IMR-90 (cell line): ENCODE measurements at places on chromosomes 4 and X. TPM values are rescaled to one million over a fixed set of nuclear protein-coding genes. Genes with fewer than 3 reads are reported as not detected.
A peak's percentile ranks its signal among the peaks of the same experiment; 100 is the strongest.

TMPRSS11E gene
- total RNA-seq, result not detected in 2 replicates

COX7B2 gene
- not detected in 2 replicates for total RNA-seq

P2RY4 gene
- total RNA-seq, result not detected in 2 replicates

NSUN7 gene
- not detected in 2 replicates for total RNA-seq

FRG2 gene
- total RNA-seq, result not detected in 2 replicates

MSMO1 gene
- total RNA-seq, result 40.1 and 118 TPM in 2 replicates

GRCh38 chr4:112706840-112707207, 69.9 kb downstream of the LARP7 start:
- no peak for DNase-seq

DNA sequence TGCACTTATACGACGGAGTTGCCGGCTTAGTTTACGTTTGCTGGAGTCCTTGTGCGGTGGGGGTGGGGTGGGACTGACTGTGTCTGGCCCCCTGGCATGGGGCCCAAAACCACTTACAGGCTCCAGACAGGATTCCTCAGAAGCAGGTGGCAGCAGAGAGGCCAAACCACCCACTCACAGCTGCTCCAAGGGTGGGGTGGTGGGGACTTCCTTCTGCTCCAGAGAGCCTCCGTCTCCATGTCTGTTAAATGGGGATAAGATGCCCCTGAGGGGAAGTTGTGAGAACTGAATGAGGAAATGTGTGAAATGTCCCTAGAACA, 36.7 kb downstream of the PSAPL1 start:
- peak; percentile 59 for DNase-seq

GRCh38 chr4:64940698-64941097, 531.4 kb upstream of the TECRL start:
- DNase-seq, result no peak

DNA sequence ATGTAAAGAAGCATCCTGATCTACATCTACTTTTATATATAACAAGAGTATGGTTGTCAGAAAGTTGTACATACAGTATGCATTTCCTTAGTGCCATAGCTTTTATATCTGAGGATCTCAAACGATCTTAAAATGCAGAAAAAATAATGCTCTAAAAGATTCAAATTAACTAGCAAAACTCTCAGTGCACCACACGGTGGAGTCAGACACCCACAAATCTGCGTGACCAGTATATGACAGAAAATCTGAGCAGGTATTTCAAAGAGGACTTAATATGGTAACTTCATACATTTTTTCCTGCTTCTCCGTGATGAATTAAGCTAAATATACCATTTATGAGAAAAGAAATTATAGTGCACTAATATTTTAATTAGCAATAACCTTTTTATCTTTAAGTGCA, 803.0 kb downstream of the DMD start:
- no peak for DNase-seq

DNA sequence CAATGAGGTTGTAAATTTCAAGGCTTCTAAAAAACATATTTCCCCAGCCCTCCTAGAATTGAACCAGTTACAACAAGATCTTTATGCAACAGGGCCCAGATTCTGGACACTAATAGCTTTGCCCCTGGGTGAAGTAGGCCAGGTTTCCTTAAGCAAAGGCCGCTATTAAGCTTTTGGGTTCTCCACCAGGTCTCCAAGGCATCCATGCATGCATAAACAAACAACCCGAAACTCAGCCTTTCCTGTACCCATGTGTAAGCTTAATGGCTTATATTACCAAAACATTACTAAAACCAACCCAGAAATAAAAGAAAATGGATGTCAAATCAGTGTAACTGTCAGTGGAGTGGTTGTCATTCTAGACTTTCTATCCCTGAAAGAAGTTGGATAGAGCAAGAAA, 137.1 kb downstream of the ARHGAP6 start:
- DNase-seq, result no peak

- DNase-seq, result no peak
Observed at GRCh38 chr4:171985129-171985528, 171.9 kb downstream of the GALNTL6 start.

DNA sequence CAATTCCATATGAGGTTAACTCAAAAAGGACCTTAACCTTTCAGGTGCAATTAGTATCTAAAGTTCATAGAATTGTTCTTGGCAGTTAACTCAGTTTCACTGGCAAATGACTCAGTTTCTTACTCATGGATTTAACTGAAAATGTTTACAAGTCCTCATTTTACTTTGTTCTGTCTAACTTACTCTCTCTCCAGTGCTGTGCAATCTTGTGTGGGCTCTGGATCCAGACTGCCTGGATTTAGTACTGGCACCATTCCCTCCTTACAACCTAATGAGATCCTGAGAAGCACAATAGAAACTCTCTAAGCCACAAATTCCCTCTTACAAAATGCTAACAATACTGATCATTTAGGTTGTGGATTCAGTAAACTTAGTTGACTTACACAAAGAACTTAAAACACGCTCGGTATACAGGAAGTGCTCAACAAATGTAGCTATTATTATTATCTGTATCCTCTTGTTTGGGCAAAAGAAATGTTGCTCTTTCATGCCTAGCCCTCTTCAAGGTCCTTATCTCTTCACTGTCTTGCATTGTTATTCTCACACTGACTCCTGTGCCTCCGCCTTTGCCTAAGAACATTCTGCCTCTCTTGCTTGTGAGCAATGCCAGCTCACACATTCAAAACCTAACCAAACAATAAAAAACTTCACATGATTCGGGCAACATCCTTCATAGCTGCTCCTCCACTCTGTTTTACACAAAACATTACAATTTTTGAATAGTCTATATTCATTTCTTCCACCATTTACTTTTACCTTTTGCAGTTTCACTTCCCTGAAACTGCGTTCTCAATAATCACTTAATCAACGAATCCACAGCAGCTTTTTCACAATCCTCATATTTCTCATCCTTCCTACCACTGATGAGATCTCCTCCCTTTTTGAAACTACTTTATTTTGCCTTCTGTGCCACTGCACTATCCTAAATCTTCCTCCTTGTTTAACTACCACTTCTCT, 91.8 kb downstream of the PDE5A start:
- peak; percentile 82 for DNase-seq

DNA sequence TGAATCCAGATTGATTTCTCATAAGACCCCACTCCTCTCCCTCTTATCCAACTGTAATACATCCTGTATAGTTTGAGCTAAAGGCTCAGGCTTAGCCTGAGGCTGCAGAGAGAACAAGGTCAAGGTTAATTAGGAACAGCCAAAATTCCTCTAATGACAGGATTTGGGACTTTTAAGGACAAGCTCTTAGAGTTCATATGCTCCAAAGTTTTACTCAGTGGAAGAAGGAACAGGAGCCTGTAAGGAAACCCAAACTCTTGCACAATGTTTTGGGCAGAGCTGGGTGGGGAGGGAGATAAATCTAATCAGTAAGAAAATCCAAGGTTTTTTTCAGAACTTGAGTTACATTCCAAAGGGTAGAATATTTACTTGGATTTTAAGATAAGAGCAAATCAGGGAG, 238.8 kb downstream of the QDPR start:
- peak; percentile 25 for DNase-seq

DNA sequence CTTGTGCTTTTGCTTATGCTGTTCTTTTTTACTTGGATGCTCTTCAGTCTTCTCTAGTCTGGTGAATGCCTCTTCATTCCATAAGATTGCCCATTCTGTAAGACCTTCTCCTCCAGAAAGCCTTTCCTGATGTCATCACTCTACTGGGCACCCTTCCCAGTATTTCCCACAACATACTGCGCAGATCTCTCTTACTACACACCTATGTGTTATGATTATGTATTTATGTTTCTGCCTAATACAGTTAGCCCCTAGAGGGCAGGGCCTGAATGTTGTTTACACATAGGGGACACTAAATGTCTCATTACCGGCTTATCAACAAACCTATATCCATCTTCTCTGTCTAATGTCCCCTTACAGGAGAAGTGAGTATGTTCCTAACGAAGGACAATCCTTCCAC, 21.1 kb downstream of the AIFM1 start:
- DNase-seq, result peak; percentile 78

DNA sequence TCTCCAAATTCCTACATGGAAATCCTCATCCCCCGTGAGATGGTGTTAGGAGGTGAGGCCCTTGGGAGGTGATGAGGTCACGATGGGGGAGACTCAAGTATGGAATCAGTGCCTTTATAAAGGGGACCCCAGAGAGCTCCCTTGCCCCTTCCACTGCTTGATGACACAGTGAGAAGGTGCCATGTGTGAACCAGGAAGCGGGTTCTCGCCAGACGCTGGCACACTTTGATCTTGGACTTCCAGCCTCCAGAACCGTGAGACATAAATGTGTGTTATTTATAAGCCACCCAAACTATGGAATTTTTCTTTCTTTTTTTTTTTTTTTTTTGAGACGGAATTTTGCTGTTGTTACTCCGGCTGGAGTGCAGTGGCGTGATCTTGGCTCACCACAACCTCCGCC, 237.6 kb downstream of the DHRSX start:
- no peak for DNase-seq

DNA sequence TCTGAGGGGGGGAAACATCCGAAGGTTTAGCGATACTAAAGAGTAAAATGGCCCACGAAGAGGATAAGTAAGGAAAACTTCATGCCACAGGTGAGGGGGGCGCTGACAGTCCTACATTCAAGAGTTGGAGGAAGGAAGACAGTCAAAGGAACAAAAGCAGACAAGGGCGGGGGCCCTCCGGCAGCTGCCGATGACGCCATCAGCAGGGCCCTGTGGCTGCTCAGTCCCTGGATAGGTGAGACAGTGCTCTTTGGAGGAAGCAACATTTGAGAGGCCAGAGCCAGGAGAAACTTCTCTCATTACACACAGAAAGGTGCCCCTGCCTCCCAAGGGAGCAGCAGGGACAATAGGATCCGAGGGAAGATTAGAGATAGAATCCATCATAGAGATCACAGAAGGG, 41.5 kb downstream of the RAB40AL start:
- DNase-seq, result no peak

GRCh38 chr4:148203056-148203898, 238.9 kb downstream of the NR3C2 start:
- no peak for DNase-seq

DNA sequence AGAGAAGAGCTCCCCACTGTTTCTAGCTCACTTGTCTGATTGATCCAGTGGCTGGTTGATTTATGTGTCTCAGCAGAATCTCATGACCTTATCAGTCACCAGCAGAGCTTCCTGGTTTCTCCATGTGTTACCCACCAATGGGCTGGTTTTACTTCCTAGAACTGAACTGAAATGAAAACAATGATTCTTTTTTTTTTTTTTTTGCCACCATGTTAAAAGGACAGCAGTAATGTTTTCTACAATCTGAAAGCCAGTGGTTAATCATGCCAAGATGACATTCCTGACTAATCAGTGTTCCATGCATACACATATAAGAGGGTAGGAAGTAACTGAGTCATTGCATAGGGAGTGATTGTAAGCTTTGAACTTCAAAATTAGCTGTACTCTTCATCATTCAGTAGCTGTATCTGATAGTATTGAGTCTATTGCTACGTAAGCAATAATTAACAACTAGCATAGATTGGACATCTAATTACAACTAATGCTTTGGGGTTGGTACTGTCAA, 67.7 kb downstream of the SLC4A4 start:
- peak; percentile 77 for DNase-seq

GRCh38 chr4:15649914-15650545, 5.1 kb downstream of the FBXL5 start:
- DNase-seq, result peak; percentile 63

- no peak for DNase-seq
Observed at GRCh38 chr4:165553221-165553810, 174.5 kb downstream of the CPE start.

DNA sequence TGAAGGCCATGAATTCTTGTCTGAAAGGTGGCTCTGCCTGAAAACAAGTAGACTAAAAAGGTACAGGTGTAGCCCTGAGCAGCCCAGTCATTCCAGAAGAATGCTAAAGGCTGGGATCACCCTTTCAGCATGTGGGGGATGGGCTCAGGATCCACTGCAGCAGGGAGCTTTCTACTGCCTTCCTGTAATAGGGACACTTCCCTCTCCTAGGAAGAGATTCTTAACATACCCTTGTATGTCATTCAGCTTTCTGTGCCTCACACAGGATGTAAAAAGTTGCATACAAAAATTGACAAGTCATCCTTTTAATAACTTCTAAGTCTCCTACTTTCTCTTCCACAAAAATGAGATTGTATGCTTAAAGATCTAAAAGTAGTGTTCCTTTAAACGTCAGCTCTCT, 123.3 kb downstream of the ZNF518B start:
- DNase-seq, result no peak

DNA sequence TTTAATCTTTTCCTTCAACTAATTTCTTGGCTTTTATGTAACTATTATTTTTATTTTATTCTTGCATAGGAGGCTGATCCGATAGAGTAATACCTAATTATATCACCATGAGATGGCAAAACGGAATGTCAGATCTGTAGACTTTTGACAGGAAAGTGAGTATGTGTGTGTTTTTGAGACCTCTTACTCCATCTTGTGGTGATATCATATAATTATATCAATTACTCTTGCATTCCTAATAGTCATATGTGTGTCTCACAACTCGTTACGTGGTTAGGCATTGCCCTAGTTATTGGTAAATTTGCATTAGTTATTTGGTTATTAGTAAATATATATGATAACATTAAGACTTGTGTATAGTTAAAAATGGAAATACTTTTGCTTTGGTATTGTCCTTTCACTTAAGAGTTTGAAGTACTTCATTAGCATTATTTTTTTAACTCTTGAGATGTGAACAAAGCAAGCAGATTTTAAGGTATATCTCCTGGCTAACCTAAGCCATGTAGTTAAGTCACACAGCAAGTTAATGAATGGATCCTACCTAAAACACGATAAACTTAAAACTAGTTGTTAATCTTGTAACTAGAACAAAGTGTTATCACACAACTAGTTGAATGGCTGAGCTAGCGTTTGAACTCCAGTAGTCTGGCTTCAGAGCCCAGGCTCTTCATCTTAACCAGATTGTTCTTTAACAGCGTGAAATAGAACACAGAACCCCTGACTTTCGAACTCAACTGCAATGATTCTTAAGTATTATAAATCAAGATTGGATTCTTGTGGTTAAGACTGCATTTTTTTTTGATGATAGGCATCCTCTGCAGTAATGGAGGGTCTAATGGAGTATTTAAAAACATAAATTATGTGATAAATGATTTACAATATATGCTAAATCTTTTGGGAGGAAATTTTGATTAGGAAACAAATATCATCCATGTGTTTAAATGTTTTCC, 67.1 kb downstream of the PGRMC2 start:
- DNase-seq, result peak; percentile 75

DNA sequence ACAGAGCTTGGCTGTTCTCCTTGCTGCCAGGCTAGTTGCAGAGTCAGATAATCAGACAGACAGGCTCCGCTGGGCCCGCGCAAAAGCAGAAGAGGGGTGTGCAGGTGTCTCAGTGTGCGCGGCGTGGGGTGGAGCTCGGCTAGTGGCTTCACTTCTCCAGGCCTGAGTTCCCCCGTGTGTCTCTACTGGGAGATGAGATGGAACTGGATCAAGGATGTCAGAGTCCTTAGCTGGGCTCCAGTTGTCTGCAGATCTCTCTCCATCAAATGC, 21.1 kb downstream of the HTRA3 start:
- no peak for DNase-seq

GRCh38 chr4:90442619-90443018, 315.4 kb downstream of the CCSER1 start:
- DNase-seq, result no peak
